Left lung (tissue), 14 donors: ENCODE measurements at places on chromosomes 1 and 21.

DNA sequence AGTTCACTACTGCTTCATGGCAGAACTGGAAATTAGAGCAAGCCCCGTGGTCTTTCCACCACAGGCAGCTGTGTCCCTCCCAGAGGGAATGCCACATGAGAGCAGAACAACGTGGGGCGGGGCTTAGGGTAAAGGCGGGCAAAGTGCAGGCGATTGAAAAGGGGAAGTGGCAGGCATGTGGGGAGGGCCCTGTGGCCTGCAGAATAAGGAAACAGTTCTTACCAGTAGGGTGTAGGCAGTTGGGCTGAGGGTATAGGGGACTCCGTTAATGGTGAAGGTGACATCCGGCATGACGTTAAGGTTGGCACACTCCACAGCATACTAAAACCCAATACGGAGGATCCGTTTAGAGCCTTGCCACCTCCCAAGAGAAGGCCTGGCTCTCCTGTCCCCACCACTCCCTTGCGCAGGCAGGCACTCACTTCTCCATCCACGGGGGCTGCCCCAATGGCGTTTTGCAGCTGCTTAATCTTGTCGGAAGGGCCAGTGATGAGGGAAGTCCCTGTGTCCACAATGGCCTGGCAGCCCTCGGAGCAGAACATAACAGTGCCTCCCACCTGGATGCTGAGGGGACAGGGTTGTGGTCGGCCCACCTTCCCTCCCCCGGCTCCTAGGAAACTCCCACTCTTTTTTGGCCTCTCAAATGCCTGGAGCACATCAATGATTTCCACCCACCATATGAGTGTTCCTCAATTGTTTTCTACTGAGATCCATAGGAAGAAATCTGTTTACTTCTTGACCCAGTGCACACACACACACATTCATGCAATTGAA lies 9.1 kb upstream of the RAB7B start:
- no peak overlapping the region for H3K4me3 ChIP-seq
- no peaks in the 10 kb centered on the region for H3K4me1 ChIP-seq
- H3K27ac ChIP-seq: no peak overlapping the region
- no peaks in the 10 kb centered on the region for H3K36me3 ChIP-seq
- H3K27me3 ChIP-seq: no peaks in the 10 kb centered on the region

DNA sequence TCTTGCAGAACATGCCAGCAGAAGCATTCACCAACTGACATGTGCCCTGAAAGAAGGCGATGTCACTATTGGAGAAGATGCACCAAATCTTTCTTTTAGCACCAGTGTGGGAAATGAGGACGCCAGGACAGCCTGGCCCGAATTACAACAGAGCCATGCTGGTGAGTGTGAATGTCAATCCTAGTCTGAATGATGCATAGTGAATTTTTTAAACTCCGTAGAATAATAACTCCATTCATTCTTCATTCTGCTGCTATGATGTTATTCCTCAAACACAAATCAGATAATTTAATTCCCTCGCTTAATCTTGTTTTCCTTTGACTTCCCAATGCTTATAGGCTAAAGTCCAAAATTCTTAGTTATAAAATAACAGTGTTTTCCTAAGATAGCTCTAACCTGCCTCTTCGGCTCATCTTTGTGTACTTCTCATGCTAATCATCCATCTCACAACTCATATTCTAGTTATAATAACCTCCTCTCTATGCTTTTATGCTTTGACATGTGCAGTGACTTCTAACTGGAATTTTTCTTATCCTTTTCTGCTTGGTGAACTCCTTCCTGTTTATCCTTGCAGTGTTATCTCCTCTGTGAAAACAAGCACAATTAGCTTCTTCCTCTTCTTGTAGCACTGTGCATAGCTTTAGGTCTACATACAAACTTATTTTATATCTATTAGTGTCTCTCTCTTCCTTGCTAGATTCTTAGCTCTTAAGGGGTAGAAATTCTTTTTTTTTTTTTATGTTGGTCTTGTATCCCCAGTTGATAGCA lies 14.4 kb downstream of the SDCCAG8 start:
- peaks cover 16% of the 10 kb centered on the region for H3K36me3 ChIP-seq
- H3K4me3 ChIP-seq: no peak overlapping the region
- DNase-seq: no peak
- peaks cover 58% of the 10 kb centered on the region for H3K4me1 ChIP-seq

DNA sequence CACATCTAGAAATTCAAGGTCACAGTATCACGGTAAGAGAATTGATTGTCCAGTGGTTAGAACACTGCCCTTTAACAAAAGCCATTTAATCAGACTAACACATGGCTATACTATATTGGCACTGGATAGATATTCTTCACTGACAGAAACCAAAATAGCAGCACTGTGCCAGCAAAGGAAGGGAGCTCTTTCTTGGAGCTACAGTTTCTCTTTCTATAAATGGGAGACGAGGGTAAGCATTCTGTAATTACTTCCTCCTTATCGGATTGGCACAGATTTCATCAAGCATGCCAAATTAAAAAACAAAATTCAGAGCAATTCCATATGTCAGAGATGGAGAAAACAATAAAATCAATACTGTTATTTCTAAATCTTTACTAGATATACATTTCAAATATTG lies 115.7 kb upstream of the CACYBP start:
- no peak for DNase-seq
- no peak overlapping the region for H3K4me3 ChIP-seq
- H3K36me3 ChIP-seq: no peaks in the 10 kb centered on the region
- no peak overlapping the region for H3K27ac ChIP-seq

- no peaks in the 10 kb centered on the region for H3K27me3 ChIP-seq
- H3K4me1 ChIP-seq: no peaks in the 10 kb centered on the region
- H3K4me3 ChIP-seq: no peak overlapping the region
- no peak overlapping the region for H3K27ac ChIP-seq
Measured at GRCh38 chr1:10537082-10537766, 62.5 kb downstream of the PEX14 start.

DNA sequence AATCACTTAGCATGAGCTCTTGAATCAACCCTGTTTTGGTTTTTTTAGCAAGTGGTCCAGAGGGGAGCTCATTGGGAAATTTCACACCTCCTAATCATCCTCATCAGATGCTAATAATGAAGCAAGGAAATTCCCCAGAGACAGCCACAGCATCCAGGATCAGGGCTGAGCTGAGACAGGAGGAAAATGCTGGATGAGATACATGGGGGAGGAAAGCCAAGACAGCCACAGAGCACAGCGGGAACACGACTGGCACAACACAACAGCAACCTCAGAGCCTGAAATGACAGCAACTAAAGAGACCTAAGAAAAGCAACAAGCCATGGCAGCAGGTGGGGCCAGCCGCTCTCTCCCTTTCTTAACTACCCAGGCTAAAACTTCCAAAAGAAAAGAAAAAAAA lies 70.4 kb downstream of the UBR4 start:
- no peak for DNase-seq
- peaks cover 100% of the 10 kb centered on the region for H3K36me3 ChIP-seq
- H3K27me3 ChIP-seq: no peaks in the 10 kb centered on the region
- H3K27ac ChIP-seq: no peak overlapping the region
- H3K4me1 ChIP-seq: no peaks in the 10 kb centered on the region

DNA sequence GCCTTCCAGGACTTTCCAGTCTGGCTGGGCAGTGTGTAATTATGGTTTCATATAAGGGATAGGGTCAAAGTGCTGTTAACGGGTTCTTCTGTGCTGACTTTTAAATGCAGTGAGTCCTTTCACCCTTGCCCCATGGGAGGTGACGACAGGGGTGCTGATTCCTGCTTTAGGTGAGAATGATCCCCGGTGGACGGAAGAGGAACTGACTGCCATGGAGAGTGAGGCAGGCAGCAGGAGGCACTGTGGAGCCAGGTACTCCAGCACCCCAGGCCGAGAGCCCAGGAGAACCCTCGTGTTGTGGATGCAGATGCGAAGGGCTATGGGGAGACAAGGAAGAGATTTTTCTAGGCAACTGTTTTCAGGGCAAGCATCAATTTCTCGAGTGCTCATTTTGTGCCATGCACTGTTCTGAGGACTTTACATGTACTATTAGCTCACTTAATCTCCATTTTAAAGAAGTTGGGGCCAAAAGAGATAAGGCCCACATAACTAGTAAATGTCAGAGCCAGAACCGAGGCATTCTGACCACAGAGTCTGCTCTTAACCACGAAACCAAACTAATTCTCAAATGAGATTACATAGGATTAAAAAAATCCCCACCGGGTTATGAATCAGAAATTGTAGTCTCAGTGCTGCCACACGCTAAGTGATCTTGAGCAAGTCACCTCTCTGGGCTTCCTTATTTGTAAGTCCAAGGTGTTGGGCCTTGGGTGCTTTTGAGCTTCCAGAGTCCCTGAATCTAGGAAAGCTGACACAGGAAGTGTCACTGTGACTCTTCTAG lies 28.2 kb downstream of the STPG1 start:
- H3K36me3 ChIP-seq: peaks cover 5% of the 10 kb centered on the region
- no peak for DNase-seq
- H3K4me3 ChIP-seq: no peak overlapping the region

- no peaks in the 10 kb centered on the region for H3K4me1 ChIP-seq
- H3K36me3 ChIP-seq: no peaks in the 10 kb centered on the region
- no peak for DNase-seq
- no peak overlapping the region for H3K4me3 ChIP-seq
- no peaks in the 10 kb centered on the region for H3K27me3 ChIP-seq
Measured at GRCh38 chr1:165495858-165496205, 48.0 kb upstream of the LRRC52 start.

DNA sequence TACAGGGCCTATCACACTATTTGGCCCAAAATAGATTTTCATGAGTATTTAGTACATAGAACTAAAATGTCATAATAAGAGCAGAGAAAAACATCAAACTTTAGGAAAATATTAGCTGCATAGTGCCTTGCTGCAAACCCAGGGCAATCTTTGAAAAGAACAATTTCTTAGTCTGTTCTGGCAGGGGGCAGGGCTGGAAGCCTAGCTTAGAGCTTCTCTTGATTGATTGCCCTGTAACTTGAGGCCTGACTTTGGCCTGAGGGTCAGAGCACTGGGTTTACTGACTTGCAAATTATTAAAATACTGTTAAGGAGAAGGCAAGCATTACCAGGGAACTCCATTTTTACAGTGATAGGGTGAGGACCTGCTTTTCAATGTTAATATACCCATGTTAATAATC lies 115.8 kb upstream of the SPAG17 start:
- H3K36me3 ChIP-seq: no peaks in the 10 kb centered on the region
- no peak for DNase-seq
- no peaks in the 10 kb centered on the region for H3K27me3 ChIP-seq
- no peak overlapping the region for H3K27ac ChIP-seq
- no peaks in the 10 kb centered on the region for H3K4me1 ChIP-seq
- no peak overlapping the region for H3K4me3 ChIP-seq

DNA sequence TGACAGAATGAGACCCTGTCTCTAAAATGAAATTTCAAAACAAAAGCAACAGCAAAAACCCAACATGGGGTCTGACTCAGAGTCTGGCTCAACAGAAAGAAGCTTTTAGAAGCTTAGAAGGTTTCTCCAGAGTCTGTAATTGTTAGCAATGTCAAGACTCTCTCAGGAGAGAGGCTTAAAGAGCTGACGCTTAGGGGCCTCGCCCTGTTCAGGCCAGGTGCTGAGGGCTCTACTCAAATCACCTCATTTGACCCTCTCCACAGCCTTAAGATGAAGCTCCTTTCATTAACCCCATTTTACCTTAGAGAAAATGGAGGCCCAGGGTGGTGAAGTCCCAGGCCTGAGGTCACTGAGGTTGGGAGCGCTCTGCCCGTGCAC lies 5.3 kb upstream of the KIF17 start:
- no peaks in the 10 kb centered on the region for H3K4me1 ChIP-seq
- peaks cover 16% of the 10 kb centered on the region for H3K27me3 ChIP-seq
- DNase-seq: peak; percentile 21

- DNase-seq: no peak
- H3K4me1 ChIP-seq: no peaks in the 10 kb centered on the region
- H3K4me3 ChIP-seq: no peak overlapping the region
- H3K36me3 ChIP-seq: no peaks in the 10 kb centered on the region
Measured at GRCh38 chr1:158454537-158454936, 7.1 kb upstream of the OR10K1 start.

- no peak for DNase-seq
- peaks cover 11% of the 10 kb centered on the region for H3K4me1 ChIP-seq
- H3K27ac ChIP-seq: peak overlapping the region; percentile 33
- peaks cover 81% of the 10 kb centered on the region for H3K36me3 ChIP-seq
- no peak overlapping the region for H3K4me3 ChIP-seq
Measured at GRCh38 chr1:154442006-154442740, 37.0 kb downstream of the IL6R start.

DNA sequence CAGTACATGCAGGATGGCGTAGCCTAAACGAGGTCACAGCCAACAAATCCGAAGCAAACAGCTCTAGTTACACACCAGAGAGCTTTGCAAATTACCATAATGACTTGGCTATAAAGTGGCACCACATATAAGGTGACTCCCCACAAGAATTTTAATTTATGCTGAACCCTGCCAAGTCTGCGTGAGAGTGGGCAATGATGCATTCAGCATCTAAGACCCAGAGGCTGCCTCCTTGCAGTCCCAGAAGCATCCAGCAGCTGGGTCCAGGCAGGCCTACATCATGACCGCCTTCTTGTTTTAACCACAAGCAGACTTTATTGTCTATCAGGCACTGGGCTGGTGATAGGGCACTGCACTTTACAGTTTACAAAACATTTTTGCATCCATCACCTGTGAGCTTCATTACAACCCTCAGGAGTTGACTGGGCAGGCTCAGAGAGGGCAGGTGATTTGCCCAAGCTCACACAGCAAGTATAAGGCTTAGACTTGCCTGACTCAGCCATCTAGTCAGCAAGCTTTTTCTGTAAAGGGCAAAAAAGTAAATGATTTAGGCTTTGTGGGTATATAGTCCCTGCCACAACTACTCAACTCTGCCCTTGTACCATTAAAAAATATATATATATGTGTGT lies 134.6 kb downstream of the GLIS1 start:
- no peak overlapping the region for H3K4me3 ChIP-seq
- DNase-seq: no peak
- H3K27ac ChIP-seq: no peak overlapping the region
- H3K4me1 ChIP-seq: no peaks in the 10 kb centered on the region
- H3K27me3 ChIP-seq: no peaks in the 10 kb centered on the region
- H3K36me3 ChIP-seq: no peaks in the 10 kb centered on the region

DNA sequence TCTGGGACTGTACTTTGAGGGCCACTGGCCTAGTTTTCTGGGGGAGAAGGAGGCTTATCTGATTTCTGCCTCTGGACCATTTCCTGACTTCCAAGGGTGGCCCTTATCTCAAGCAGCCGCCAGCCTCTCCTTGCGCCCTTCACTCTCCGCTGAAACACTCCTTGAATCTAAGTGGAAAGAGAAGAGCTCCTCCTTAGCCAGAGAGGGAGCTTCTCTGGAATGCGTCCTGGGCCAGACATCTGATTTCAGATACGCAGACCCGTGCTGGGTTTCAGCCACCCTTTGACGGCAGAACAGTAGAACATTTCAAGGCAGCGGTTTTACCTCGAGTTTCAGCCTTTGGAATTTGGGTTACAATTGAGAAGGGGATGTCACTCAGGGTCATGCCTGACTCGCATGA lies 308.0 kb downstream of the CAMTA1 start:
- DNase-seq: no peak
- peaks cover 47% of the 10 kb centered on the region for H3K27me3 ChIP-seq
- no peaks in the 10 kb centered on the region for H3K4me1 ChIP-seq
- no peak overlapping the region for H3K27ac ChIP-seq
- H3K4me3 ChIP-seq: no peak overlapping the region
- no peaks in the 10 kb centered on the region for H3K36me3 ChIP-seq
